Right atrium auricular region (tissue), 2 donors: ENCODE measurements at places on chromosomes 5 and 9. TPM values are rescaled to one million over a fixed set of nuclear protein-coding genes. Genes with fewer than 3 reads are reported as not detected.

PWWP2A gene
- 21.3 TPM for total RNA-seq

SPATA9 gene
- not detected for total RNA-seq

FOXD4 gene
- total RNA-seq = not detected

MXD3 gene
- 1.8 TPM for total RNA-seq

HARS1 gene
- 33.9 TPM for total RNA-seq

CDKN2A gene
- 1.3 TPM for total RNA-seq
